ENCODE measurements at places on chromosomes 6 and 20.
A peak's percentile ranks its signal among the peaks of the same experiment; 100 is the strongest.

GRCh38 chr6:144395014-144395413 is 109.9 kb downstream of the UTRN start:
- no peak for DNase-seq

DNA sequence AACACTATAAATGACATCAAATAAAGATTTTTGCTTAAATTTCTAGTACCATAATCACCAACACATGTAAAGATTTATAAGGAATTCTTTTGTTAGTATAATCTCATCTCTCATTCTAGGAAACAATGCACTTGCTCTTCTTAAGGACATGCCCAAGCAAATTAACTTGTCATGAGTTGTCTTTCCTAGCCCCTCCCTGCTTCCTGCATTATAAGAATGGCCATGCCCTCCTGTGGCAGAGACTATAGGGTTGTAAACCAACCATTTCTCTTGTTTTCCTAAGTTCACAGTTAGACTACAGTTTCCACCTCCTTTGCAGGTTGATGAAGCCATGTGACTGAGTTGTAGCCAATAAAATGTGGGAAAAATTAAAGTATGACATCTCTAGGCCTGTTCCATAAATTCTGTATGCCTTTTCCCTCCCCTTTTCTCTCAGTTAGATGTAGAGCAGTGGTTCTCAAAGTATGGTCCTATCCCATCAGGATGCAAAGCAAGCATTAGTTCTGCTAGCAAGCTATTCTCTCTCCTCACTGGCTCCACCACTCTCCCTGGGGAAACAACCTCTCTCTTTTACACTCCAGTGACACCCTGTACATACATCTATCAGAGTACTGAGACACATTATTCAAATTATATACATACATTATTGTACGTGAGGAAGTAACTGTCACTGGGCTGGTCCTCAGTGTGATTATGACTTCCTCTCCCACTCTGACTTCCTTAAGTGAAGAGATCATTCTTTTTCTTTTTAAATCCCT is 295.0 kb downstream of the PKHD1 start:
- DNase-seq: no peak

- DNase-seq: no peak
Measured at GRCh38 chr20:25283221-25283951, 35.5 kb downstream of the PYGB start.

DNA sequence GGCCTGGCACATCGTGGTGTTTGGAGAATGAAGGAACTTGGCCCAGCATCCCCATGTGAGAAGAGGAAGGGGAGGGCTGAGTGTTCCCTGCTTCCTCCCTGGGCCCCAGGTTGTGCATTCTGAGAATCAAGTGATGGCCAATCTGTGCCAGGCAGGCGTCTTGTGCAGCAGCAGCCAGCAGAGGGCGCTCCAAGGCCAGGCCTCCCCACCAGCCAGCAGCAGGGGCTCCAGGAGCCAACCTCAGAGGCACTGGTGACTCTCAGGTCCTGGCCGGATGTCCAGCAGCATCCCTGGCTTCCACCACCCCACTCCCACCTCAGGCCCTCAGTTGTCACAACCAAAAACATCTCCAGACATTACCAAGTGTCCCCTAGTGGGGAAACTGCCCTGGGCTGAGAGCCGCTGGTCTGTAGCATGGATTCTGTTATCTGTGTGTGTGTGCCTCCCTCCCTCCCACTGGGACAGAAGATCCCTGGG is 192.0 kb downstream of the PREX1 start:
- DNase-seq: peak; percentile 20

GRCh38 chr6:154613137-154613676 is 102.7 kb upstream of the CNKSR3 start:
- DNase-seq: no peak

DNA sequence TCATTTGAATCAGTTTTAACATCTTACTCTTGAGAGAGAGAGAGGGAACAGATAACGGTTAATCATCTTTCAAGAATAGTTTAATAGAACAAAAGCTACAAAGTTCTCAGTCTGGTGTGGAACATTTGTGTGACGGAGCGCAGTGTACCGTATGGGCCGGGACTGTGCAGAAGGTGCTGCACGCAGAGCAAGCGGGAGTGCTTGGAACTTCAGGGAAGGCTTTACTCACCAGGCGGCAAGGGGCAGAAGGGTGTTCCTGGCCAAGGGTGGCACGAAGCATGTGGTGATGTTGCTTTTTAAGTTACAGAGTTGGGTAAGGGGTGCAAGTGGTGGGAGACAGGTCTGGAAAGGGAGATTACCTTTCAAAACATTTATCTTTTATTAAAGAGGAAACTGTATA is 95.7 kb downstream of the TULP4 start:
- no peak for DNase-seq

GRCh38 chr6:5095236-5095635 is 10.1 kb downstream of the PPP1R3G start:
- no peak for DNase-seq

GRCh38 chr6:156912431-156912830 is 135.3 kb downstream of the ARID1B start:
- no peak for DNase-seq

DNA sequence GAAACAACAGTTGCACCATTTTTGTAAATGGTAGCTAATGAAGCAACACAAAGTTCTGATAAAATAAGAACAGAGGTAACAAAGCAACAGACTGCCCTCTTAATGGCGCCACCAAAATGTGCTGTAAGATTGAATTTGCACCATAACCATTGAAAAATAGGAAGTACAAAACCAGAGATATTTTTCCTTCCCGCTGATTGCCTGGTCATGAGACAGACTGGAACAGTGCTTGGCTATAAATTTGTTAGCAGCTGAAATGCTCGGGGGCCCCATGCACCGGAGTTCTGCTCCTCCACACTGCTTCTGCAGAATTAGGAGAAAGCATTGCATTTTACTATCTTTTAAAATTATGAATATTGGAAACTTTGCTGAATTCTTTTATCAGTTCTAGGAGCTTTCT is 164.4 kb upstream of the QKI start:
- DNase-seq: no peak

- DNase-seq: no peak
Measured at GRCh38 chr20:33442136-33443005, 1.2 kb downstream of the SNTA1 start.

DNA sequence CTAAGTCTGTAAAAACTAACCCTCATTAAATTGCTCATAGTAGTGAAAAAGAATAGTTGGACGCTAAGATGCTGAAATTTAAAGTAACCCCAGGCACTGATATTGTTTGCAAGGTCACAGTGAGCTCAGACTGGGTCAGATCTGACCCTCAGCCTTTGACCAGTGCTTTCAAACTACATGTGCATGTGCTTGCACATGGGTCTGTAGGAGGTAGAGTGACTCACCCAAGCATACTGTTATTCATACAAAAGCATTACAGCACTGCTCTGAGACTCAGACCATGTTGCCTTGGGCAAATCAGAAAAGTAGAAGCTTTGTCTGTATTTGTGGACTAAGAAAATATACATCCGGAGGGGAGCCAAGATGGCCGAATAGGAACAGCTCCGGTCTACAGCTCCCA is 326.4 kb upstream of the MARCKS start:
- no peak for DNase-seq

DNA sequence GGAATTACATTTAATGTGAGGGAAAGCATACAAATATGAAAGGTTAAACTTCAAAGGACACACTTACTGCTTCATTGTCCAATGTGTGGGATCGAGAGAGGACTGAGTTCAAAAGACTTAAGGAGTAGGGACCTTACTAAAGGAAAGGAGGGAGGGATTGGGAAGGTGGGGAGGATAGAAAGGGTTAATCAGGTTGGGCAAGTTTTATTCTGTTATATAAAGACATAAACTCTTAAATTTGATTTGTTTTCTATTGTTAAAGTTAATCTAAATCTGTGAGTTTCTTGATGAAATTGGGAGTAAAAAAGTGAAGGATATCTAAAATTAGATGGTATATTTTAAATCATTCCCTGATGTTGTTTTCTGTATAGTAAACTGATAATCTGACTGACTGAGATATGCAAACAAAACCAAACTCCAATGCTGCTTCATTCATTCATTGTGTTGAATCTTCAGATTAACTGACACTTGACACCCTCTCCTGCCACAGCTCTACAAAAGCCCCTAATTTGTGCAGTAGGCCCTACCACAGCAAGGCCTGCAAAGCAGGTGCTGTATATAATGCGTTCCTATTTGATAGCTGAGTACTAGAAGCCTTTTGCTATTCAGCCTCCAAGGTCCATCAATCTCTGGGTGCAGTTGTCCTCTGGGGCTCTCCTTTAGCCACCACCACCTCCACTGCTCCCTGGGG is 1.3 kb upstream of the UBE2J1 start:
- peak; percentile 74 for DNase-seq

GRCh38 chr6:106090001-106090400 is 3.9 kb downstream of the PRDM1 start:
- DNase-seq: peak; percentile 20

- no peak for DNase-seq
Measured at GRCh38 chr20:36017048-36017951, 48.9 kb downstream of the CNBD2 start.

DNA sequence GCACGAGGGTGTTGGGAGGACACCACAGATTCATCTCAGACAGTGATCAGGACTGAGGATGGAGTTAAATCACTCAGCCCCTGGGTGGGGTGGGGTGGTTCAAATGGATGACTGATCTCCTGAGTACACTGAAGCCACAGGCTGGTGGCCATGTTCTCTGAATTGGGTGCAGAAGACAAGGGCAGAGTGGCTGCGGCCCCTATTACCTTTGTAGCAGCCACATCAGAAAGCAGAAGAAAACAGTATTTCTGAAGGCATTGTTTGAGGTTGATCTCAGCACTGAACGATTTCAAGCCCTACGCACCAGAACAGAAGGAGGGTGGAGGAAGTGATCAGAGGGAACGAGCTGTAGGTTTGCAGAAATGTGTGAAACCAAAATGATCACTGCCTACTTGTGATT is 71.6 kb downstream of the SH3BGRL2 start:
- no peak for DNase-seq

GRCh38 chr6:100261486-100261885 is 203.2 kb downstream of the SIM1 start:
- no peak for DNase-seq

GRCh38 chr6:47344022-47344421 is 34.3 kb upstream of the TNFRSF21 start:
- peak; percentile 53 for DNase-seq

DNA sequence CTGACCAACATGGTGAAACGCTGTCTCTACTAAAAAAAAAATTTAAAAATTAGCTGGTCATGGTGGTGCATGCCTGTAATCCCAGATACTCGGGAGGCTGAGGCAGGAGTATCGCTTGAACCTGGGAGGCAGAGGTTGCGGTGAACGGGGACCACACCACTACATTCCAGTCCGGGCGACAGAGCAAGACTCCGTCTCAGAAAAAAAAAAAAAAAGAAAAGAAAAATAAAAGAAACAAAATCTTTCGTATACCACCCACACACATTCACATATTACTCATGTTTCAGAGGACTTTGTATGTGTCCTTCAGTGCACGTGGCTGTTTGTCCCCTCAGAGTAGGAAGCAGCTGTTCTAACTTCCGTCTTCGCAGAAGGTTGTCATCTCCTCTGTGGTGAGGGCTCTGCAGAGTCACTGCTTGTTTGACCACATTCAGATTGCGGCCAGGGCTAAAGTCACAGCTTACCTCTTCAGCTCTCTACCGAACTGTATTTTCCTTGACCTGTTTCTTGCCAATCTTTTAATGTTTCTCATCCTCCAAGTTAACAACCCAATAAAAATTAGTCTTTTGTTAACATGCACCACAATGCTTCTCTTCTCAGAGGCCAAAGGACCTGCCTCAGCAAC is 36.6 kb upstream of the HIVEP1 start:
- DNase-seq: no peak

- DNase-seq: no peak
Measured at GRCh38 chr6:37727996-37728395, 30.3 kb upstream of the MDGA1 start.

DNA sequence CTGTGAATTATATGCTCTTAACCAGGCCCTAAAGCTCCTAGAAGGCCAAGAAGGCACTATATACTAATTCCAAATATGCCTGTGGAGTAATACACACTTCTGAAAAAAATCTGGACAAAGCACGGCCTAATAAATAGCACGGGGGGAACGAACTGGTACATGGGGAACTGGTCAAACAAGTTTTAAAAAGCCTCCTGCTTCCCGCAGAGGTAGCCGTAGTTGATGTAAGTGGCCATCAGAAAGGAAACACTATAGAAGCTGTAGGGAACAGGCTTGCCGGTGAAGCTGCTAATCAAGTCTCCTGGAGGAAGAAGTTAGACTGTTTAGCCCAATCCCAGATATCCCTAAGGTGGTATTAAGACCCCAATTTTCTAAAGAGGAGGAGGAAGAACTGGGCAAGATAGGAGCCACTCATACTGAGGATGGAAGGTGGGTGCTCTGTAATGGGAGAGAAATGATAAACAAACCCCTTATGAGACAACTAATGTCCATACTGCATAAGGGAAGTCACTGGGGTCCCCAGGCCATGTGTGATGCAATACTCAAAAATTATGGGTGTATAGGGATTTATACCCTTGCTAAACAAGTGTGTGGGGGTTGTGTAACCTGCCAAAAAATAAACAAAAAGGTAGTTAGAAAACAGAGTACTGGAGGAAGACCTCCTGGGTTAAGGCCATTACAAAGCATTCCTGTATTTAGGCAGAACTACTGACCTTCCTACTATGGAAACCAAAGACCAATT is 27.1 kb upstream of the ZNF318 start:
- no peak for DNase-seq

GRCh38 chr6:17169291-17169690 is 67.4 kb downstream of the STMND1 start:
- no peak for DNase-seq

DNA sequence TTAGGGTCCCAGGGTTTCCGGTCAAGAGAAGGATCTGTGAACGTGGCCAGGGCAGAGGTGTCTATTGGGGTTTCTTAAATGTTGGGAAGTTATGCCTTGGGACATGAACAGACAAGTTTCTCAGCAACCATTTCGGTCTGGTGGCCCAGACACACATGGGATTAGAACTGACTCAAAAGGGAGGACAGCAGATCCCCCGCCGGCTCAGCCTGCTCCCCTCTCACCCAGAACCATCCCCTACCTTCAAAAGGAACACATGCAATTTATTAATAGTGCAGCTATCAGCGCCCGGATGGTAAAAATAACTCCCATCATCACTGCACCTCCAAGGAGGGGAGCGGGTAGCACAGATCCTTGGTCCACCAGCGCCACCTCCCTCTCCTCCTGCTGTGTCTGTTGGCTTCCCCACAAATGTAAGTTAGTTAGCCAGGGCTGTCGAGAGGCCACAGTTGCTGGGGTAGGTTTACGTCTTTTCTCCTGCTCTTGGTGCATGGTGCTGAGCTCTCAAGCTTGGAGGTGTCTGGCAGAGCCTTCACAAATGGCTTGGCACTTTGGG is 77.1 kb downstream of the TRAM2 start:
- no peak for DNase-seq

- no peak for DNase-seq
Measured at GRCh38 chr6:26161322-26161721, 74.1 kb downstream of the HFE start.

- DNase-seq: no peak
Measured at GRCh38 chr20:25233016-25233772, 14.7 kb upstream of the PYGB start.

DNA sequence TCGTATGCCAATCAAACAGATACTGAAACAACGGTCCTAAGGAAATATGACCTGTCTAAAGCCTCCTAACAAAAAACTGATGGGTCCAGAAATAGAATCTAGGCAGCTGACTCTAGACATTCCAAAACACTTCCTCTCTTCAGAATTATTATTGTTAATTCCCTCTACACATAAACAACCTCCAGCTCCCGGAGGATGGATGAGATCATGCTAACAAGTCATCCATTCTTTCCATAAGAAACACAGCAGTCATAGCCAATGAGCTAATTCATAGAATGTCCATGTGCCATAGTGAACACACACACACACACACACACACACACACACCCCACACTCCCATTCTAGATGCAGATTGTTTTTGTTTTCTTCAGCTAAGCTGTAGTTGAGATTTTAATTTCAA is 44.3 kb downstream of the HDGFL1 start:
- DNase-seq: no peak
